Activated T-helper 1 cell treated with Interleukin-2 at 50 U/mL for 16 hours (primary cell): ENCODE measurements at places on chromosomes 16 and 17.

DNA sequence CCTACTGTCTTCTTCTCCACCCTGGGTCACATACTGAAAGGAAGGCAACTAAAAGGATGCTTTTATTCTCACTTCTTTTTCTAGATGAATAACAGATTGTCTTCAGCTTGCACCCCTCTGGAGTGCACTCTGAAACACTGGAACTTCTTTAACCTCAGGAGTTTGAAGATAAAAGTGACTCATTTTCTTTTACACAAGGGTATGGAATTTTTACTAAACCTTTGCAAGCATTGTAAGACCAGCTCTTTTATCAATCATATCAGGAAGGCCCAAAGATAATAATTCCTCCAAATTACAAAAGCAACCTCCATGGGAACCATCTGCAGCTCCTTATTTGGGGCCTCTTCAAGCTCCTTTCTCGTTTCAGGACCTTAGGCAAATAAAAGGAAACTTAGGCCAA, 193.5 kb upstream of the KIF2B start:
- no peak for DNase-seq

DNA sequence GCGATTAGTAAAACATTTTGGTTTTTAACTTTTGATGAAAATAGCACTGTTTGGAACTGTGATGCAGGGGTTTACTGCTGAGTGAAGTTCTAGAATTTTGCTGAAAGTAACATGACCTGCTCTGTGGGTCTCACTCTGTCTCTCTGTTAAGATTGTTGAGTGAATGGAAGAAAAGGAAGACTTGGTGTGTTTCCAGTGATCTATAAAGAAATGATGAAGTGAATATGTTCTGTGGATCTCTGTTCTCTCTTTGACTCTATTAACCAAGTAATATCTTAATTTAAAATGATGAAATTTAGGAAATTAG, 148.4 kb downstream of the PRKCA start:
- no peak for DNase-seq

DNA sequence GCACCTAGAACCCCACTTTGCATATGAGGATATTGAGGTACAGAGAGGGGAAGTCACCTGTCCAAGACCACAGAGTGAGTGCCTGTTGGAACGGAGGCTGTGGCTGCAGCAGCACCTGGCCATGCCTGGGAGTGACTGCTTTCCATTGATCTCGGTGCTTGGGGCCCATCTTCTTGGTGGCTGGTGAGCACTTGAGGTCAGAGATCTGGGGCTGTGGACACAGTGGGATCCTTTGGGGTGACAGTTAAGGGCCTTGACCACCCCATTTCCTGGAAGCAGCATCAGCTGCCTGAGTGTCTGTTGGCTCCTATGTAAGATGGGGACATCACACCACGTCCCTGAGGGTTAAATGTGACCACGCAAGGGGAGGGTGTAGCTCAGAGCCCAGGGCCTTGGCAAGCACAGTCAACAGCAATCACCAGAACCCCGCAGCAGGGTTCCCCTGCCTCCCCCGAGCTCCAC, 111.7 kb downstream of the IRF8 start:
- DNase-seq, result no peak

DNA sequence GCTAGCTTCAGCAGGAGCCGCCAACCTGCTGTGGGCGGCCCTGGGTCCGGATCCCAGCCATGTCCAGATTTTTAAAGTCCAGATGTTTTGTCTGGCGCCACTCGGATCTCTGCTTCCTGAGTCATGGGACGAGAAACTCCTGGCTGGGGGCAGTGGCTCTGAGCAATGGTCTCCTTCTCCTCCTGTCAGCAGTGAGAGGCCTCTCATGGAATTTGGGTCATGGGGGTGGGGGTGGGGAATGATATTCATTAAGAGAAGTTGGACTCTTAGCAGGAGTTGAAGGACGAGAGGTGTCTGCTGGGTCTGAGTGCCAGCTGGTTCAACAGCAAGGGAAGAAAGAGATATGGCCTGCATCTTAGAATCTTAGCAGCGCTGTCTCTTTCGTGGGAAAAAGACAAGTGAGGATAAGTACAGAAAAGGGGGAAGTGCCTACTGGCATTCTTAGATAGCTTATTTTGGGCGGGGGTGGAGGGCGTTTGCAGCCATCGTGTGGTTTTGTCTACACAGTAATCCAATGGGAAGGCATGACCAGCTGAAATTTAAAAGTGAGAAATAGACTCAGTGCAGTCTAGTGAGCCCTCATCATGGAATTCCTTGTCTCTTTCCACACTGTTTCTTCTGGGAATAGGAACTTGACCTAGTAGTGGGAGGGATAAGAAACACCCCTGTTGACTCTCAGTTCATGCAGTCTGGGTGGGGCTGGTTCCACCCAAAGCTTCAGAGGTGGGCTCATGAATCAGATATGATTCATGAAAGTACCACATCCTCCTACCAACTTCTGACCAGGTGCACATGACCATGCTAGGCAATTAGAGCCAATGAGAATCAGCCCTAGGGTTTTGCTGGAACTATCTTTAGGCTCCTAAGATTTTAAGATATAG, 80.5 kb downstream of the MYH13 start:
- no peak for DNase-seq
